Activated CD8-positive, alpha-beta memory T cell treated with anti-CD3 and anti-CD28 coated beads for 4 hours (primary cell): ENCODE measurements at places on chromosomes 3 and 15.

DNA sequence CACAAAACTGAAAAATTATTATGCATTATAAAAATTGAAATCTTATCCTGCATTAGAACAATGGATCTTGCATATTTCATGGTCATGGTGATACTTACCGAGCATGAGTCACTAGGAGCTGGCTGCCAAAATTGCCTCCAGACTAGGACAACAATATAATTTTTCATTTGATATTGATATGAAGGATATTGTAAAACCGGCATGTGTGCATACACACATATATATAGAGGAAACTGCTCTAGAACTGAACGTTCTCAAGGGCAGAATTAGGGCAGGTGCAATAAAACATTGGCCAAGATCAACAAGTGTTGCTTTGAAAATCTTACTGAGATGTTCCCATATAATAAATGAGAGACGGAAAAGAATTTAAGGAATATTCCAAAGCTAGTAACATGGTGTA, 319.4 kb upstream of the POU1F1 start:
- no peak for DNase-seq

DNA sequence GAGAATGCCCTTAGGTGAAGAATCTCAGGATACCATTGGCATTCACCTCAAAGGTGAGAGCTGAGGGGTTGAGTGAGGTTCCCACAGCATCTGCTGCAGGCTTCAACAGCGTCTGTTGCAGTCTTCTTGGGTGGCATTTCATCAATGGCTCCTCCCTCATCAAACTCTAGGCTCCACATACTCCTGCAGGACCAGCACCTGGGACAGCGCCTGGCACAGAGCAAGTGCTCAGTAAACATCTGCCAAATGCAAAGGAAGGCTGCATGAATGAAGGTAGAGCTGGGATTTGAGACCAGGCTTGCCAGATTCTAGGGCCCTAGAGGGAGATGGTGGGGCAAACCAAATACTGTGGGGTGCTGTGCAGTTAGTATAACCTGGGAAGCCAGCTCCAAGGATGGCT, 9.6 kb downstream of the TRH start:
- no peak for DNase-seq

GRCh38 chr3:37435572-37435971, 261.2 kb upstream of the LRRFIP2 start:
- no peak for DNase-seq

GRCh38 chr3:43998370-43998835, 243.3 kb upstream of the TOPAZ1 start:
- no peak for DNase-seq

- no peak for DNase-seq
Observed at GRCh38 chr3:47813551-47814177, 10.7 kb downstream of the DHX30 start.

DNA sequence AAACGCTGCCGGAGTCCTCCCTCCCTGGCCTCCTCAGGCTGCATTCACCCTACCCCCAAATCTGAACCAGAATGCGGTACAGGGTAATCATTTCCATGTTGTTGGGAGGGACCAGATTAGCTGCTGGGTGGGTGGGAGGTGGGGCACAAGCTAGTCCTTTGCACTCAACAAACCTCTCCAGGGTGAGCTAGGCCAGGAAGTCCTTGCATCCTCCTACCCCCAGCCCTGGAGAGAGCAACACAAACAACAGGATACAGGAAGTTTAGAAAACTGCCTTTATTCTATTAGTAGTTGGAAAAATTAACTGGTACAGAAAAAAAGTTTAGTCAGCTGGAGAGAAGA, 702 bp upstream of the GPX1 start:
- no peak for DNase-seq

DNA sequence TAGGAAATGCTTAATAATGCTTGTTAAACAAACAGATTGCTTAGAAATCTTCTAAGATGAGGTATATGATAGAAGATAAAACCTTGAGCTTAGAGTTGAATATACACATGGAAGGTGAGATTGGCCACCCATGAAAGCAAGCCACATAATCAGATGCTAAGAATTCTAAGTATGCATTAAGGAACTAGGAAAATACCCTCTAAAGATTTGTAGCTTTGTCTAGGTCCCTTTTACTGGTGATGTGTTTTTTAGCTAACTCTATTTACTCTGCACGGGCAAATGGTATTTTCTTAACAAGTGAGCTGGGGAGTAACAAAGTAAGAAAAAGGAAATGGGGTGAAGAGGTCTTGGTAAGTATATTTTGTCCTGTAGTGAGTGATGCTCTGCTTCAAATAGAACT, 310.3 kb downstream of the OXSM start:
- no peak for DNase-seq

DNA sequence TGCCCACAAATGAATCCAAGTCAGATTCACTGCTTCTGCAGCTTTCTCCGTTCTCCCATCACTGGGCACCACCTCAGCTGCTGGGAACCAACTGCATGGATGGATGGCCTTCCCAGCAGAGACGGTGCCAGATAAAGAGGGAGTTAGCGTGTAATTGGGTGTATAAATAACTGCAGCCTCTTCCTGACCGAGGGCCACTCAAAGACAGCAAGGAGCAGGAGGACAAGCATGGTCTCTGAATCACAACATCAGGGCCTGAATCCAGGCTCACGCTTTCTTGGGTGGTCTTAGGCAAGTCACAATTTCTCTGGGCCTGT, 31.7 kb downstream of the TSPAN3 start:
- no peak for DNase-seq

- DNase-seq: no peak
Observed at GRCh38 chr15:70429056-70429722, 331.5 kb upstream of the TLE3 start.

GRCh38 chr3:156787926-156788663, 38.1 kb upstream of the LEKR1 start:
- no peak for DNase-seq

DNA sequence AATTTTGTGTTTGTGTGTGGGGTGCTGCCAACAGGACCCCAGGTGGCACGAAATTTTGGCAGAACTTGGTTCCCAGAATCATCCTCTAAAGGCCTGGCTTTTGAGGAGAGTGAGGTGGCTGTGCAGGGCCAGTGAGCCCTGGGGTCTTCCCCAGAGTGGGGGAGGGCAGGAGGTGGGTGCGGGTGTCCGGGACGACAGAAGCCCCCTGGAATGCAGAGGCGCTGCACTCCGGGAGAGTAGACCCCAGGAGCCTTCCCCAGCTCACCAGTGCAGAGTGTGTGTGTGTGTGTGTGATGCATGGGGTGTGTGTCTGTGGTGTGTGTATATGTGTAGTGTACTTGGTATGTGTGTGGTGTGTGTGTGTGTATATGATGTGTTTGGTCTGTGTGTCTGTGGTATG, 44.4 kb upstream of the SEC13 start:
- DNase-seq: no peak

DNA sequence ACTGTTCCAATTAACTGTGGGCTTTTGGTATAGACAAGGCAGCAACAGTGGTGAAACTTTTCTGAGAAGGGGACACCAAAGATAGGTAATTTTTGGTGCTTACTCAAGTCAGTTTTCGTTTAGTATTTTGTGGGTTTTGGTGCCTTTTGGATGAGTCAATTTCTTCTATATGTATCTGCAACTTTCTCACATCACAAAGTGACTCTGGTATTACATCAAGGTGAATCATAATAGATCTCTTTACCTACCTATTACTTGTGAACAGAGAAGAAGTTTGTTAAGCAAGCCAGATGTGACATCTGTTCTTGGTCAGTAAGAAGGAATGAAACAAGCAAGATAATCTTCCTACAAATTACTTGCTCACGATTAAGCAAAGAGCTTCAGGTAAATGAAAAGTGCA, 732.4 kb upstream of the DPPA4 start:
- DNase-seq: no peak

- no peak for DNase-seq
Observed at GRCh38 chr3:53555068-53555588, 60.7 kb downstream of the CACNA1D start.

DNA sequence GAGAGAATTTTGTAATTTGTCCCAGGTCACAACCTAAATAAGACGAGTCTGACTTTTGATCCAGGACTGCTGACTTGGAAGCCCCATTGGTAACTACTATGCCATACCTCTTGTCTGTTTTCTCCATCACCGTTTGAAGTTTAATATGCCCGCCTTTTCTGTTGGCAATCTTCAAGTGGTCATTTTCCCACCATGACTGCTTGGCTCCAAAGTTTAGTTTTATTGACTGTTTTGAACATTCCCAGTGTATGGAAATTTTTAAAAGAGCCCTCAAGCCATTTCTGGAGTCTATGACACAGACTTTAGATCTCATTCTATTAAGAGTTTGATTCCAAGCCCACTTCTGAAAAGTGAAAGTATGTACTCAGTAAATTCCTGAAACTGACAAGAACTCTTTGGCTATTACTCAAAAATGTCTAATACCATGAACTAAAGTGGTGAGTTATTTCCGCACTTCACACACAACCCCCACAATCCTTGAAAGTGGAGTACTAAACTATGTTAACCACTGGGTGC, 136.7 kb upstream of the ADAMTS9 start:
- DNase-seq: no peak

GRCh38 chr3:78906245-78906644, 861.6 kb downstream of the ROBO1 start:
- no peak for DNase-seq

DNA sequence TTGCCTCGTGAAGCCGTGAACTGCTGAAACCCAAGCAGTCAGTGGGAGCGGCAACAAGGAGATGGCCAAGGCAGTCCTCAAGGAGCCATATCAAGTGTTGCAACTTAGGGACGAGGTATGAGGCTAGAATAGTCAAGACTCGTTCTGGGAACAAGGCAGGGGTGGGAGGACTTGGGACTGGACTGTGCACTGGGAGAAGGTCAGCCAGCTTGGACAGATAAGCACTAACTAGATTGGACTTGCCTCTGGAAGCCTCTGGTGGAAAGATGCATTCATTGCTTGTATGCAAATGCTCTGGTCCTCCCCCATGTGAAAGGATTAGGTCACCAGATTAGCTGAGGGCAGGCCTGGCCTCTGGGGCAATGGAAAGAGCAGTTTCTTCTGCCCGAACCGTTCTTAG, 123.3 kb upstream of the CTNNB1 start:
- no peak for DNase-seq

- no peak for DNase-seq
Observed at GRCh38 chr3:100335434-100335833, 877 bp downstream of the NIT2 start.

DNA sequence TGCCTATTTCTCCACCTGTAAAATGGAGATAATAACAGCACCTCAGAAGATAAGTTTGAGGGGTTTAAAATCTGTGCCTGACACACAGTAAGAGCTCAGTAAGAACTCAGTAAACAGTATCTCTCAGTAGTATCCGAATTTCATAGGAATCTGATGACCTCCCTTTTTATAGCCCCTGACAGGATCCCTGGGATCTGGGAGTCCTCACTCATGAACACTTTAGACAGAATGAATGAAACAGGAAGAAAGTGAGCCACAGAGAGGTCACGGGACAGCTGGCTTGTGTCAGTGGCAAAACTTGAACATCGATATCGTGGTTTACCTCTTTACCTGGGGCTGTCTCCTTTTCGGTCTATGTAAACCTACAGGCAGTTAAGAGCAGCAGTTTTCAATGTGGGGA, 51.2 kb downstream of the LRTM1 start:
- no peak for DNase-seq
